ENCODE measurements at places on chromosomes 5 and 9. TPM values are rescaled to one million over a fixed set of nuclear protein-coding genes. Genes with fewer than 3 reads are reported as not detected.

GRCh38 chr9:116958881-116959280, 271.8 kb downstream of the TRIM32 start:
- DNase-seq = no peak

CARD6 gene
- 24.1 TPM for total RNA-seq

DNA sequence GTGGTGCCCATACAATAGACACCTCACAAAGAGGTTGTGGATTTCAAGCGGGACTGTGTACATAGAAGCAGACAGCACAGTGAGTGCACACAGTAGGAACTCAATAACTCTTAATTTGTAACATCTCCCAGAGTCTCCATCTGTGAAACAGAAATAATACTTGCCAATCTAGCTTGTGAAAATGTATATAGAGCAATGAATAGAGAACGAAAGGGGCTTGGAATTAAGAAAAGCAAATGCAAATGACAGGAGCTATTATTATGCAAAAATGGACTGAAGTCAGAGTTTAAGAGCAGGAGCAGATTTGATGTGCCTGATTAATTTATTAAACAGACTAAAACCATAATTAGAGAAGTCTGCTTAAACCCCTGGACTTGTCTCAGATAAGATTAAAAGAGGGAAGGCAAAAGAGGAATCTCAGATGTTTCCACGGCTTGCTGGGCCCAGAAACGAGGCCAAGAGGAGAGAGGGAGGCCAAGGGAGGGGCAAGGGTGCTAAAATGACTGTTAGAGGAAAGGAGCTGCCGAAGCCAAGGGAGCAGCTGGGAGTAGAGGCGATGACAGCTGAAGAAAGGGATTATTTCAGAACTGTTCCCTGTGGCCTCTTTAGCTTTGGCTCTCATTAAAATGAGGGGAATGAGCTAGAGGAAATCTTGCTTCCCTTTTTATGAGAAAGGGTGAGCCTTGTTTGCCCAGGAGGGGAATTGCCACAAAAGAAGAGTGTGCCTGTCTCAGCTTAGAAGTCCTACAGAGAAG, 72.1 kb downstream of the FEM1C start:
- DNase-seq = no peak

DNA sequence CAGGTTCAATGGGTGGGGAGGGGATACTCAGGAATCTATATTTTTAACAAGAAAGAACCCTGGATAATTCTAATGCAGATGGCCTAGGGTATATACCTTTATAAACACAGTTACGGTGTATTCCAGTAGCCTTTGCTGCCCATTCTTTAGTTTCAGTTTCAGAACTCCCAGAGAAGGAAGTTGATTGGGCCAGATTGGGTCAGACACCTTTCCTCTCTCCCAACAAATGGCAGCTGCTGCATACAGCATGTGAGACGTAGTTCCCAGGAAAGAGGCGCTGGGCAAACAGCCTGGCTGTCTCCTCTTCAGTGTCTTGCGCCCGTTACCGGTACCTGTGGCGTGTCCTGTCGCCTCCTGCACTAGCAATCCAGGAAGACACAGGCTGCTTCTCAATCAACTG, 20.4 kb downstream of the ACO1 start:
- DNase-seq = no peak

DNA sequence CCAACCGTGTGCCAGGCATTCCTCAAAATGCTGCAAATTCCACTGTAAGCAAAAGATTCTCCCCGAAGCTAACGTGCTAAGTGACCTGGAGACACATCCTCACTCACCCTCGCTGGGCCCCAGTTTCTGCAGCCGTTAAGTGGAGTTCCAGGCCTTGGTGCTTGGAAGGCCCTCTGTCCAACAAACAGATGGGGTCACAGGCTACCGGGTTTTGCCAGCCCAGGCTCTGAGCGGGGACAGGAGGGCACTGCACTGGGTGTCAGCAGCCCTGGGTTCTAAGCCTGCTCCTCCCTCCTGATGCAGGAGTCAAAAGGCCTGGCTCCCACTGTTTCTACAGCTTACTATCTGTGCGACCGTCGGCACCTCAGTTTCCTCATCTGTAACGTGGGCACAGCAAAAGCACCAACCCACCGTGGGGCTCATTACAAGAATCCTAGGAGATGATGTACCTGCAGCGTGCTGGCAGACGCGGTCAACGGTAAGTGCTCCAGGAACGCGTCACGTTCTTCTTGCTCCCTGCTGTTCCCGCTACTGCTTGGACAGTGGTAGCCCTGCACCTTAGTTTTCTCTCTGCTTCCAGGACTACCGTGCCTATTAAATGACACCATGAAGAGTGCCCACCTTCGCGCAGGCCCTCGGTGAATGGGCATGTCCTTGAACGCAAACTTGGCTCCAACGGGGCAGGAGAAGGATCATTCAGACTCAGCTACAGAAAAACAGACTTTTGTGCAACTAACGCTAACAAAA, 84.8 kb downstream of the ADAMTS2 start:
- peak; percentile 52 for DNase-seq

DNA sequence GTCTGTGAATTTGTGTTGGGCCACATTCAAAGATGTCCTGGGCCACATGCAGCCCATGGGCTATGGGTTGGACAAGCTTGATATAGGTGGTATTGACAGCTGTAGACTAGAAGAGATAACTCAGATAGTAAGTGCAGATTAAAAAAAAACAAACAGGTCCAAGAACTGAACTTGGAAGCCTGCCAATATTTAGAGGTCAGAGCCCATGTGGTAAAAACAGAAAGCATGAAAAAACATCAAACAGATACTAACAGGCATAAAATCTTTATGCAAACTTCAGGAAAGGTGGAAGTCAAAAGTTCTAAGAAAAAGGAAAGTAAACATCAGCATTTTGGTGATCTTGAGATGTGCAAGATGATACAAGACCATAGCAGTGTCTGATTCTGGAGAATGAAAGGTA, 155.1 kb upstream of the NR4A3 start:
- no peak for DNase-seq

DNA sequence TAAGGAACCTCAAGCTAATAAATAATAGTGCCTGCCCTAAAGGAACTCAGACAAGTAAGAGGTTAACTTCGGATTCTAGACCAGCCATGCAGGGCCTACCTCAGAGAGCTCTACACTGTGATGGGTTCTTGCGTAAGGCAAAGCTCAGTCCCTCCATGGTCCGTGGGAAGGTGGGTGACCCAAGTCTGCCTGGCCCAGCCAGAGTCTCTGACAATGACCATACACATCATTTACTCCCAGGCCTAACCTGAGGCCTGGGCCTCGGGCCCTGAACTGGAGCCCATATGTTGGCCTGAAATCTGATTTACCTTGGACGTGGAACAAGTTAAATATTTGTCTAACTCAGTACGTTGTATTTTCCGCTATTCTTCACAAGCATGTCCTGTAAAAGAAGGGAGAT, 55.1 kb downstream of the TMEM174 start:
- DNase-seq = no peak

DNA sequence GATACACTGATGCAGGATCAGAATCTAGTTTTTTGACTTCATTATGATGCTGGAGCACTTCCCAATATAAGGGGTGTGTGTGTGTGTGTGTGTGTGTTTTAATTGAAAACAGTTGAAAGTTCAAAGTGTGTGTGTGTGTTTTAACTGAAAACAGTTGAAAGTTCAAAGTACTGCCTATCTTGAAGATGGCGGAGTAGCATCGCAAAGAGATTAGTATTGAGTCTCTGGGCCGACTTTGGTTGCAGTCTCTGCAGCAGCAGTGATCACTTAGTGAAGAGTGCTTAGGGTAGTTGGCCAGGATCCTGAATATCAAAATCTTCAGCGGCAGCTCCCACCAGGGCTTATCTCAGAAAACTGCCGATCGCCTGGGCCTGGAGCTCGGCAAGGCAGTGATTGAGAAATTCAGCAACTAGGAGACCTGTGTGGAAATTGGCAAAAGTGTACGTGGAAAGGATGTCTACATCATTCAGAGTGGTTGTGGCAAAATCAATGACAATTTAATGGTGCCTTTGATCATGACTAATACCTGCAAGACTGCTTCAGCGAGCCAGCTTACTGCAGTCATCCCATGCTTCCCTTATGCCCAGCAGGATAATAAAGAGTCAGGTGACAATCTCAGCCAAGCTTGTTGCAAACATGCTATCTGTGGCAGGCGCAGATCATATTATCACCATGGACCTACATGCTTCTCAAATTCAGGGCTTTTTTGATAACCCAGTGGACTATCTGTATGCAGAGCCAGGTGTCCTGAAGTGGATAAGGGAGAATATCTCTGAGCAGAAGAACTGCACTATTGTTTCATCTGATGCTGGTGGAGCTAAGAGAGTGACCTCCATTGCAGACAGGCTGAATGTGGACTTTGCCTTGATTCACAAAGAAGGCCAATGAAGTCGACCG, 7.3 kb upstream of the SCAI start:
- DNase-seq = no peak

DIMT1 gene
- 20.9 TPM for total RNA-seq

DNA sequence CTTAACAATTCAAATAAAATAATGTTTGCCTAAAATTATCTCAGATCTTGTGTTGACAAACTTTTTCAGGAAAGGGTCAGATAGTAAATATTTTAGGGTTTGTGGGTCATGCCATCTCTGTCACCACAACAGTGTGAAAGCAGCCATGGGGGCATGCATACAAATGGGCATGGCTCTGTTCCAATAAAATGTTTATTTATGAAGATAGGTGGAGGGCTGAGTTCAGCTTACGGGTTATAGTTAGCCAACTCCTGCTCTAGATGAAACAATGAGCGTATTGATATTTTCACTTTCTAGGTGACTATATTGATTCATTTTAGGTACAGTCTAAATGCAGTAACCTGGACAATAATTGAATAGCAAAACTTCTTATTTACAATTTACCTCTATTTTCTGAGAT, 533.8 kb upstream of the CLINT1 start:
- no peak for DNase-seq

GRCh38 chr9:36691671-36692070, 119.0 kb downstream of the MELK start:
- DNase-seq = no peak

AFAP1L1 gene
- 32.7 TPM for total RNA-seq

DNA sequence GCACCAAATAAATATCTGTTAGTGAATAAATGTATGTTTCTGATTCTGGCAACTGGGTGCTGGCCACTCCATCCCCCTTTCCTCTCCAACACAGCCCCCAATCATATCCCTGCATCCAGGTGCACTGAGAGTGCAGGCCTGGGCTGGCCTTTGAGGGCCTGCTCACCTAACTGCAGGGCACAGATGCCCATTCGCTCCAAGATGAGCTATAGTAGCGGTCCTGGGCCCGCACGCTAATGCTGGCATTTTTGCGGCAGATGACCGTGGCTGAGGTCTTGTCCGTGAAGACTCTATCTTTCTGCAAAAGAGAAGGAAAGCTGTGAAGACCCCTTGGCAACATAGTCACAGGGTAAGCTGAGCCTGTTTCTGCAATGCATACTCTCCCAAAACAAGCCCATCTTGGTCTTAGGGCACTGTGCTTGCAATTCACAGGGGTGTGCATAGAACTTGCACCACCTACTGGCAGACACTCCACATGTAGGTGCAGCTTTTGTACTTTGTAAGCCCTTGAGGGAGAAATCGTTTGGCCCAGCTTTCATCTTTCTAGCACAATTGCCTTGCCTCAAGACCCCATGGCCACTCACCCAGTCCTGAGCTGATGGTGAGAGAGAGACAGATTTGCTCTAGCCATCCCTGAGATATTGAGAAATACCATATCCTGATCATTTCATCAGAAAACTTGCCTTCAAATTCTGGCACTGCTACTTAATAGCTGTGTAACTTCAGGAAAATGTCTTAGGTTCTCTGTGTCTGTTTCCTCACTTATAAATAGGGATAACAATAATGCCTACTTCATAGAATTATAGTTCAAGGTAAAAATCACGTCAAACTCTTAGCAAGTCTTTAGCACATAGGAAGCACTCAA, 13.5 kb downstream of the IL12B start:
- no peak for DNase-seq

SLC4A9 gene
- 0.23 TPM for total RNA-seq

GRCh38 chr5:139126711-139127111, 71.5 kb downstream of the SIL1 start:
- no peak for DNase-seq

GRCh38 chr5:112059579-112060135, 302.7 kb upstream of the NREP start:
- DNase-seq = no peak

SIMC1 gene
- 17.6 TPM for total RNA-seq

DNA sequence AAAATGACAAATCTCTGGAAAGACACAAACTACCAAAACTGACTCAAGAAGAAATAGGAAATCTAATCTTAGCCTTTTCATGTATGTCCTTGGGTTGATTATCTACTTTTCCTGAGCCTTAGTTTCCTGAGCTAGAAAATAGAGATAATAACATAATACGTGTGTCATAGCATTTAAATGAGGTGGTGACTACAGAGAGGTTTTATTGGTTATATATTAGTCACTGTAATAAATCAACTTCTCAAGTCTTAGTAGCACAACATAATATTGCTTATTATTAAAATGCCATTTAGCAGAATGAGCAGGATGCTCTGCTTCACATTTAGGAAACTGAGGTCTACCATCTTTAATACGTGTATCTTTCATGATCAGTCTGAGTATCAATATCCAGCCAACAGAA, 7.1 kb upstream of the PJA2 start:
- no peak for DNase-seq

GRCh38 chr5:38585816-38586215, 29.4 kb upstream of the LIFR start:
- DNase-seq = no peak

ZMAT2 gene
- 42.3 TPM for total RNA-seq

GRCh38 chr9:83144492-83144891, 81.5 kb upstream of the RASEF start:
- DNase-seq = no peak

- DNase-seq = peak; percentile 86
These were observed 12.5 kb downstream of the OR2S2 start for GRCh38 chr9:35945341-35946018.

DNA sequence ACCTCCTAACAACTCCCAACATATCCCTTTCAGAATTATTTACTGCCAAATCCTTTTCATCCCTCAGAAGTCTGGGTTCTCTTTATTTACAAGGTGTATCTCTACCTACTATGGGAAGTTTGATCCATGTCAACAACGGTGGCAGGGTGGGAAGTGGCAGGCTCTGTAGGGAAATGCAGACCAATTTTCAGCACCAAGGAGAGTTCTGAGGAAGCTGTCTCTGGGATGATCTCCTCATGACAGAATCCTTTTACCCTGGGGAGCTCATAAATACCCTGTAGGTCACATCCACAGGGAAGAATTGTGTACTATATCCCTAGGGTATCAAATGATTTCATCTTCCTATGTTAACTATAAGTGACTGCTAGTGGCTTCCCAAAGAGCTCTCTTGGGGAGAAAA, 107.8 kb upstream of the NEK6 start:
- no peak for DNase-seq

GRCh38 chr5:102483736-102484135, 15.1 kb downstream of the SLCO6A1 start:
- DNase-seq = no peak

INSL4 gene
- not detected for total RNA-seq

DNA sequence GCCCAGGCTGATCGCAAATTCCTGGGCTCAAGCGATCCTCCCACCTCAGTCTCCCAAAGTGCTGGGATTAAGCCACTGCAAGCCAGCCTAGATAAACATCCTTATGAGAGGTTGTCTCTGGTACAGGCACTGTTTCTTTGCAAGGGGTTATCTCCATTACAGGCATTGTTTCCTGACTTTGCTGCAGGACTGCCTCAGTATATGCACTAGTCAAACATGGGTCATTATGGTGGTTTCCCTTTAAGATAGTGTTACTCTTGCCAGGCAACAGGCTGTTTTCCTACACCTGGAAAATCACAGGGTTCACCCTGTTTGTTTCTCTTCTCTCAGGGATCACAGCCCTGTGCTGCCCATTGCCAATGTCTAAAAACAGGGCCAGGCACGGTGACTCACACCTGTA, 7.8 kb upstream of the CLTB start:
- DNase-seq = no peak
